ENCODE measurements at places on chromosomes 4 and X.

DNA sequence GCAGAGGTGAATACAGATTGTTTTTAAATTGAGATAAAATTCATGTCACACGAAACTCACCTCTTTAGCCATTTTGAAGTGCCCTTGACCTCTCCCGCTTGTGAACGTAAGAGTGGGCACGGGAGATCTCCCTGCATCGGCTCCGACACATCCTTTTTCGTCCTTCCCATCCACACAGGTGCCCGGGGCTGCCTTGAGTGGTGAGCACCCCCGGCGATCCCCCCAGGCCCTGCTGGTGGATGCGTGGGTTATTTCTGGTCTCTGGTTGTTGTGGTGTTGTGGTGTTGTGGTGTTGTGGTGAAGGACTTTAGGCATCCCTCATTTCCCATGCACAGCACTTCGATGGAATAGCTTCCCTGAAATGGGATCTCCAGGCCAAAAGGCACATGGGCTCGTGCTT, 46.1 kb downstream of the PSAPL1 start:
- DNase-seq, result no peak

DNA sequence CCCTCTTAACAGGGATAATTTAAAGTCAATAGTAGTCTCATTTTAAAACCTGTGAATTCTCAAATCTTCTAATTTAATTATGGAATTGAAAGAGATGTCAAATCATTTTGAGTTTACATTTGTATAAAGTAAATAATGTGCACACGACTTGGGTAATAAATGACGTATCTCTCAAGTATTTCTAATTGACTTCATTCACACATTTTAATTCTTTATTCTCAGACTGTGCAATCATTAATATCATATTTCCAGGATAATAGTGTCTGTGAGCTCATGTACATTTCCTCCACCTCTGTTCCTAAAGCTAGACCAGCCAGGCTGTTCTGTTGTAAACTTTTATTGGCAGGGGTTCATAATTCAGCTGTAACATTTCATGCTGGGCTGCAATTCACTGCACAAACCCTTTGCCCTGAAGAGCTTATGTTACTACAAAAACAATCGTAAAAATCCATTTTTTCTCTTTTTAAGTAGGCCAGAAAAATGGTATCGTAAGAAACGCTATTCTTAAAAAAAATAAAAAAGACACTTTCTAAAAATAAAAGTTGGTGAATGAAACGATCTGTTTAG, 1103.1 kb upstream of the TENM3 start:
- no peak for DNase-seq

DNA sequence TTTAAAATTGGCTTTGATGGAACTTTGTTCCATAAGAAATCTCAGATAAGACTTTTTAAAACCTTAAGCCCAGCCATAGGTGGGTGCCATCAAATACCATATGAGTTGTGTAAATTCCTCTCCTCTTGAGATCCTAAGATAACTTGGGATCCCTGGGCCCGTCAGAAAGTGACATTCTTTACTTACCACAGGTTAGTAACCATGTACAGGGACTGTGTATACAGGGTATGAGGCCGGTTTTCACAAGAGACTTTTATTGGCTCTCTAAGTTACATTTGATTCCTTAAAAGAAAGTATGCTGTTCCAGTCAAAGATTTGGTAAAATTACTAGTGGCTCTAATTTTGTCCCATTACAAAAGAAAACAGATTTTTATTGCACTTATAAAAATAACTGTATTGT, 110.1 kb downstream of the APOOL start:
- DNase-seq, result no peak

DNA sequence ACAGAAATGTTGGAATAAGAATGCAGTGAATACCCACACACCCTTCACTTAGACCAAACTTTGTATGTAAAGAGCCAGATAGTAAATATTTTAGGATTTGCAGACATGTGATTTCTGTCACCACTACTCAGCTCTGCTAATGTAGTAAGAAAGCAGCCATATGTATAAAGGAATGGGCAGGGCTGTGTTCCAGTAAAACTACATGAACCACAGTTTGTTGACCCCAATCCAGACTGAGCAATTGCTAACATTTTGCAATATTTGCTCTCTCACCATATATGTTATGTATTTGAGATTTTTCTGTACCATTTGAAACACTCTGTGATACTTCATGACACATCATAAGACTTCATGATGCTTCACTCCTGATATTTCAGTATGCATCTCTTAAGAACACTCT, 32.0 kb upstream of the TBC1D1 start:
- DNase-seq, result no peak

GRCh38 chrX:6228720-6229119, at the start of gene NLGN4X:
NLGN4X (minus strand) TSS chrX:6228867; CDS start chrX:6151466, 77,401 bp downstream.
- no peak for DNase-seq

GRCh38 chr4:150079081-150079581, 886 bp downstream of the DCLK2 start:
- DNase-seq, result peak; percentile 23

DNA sequence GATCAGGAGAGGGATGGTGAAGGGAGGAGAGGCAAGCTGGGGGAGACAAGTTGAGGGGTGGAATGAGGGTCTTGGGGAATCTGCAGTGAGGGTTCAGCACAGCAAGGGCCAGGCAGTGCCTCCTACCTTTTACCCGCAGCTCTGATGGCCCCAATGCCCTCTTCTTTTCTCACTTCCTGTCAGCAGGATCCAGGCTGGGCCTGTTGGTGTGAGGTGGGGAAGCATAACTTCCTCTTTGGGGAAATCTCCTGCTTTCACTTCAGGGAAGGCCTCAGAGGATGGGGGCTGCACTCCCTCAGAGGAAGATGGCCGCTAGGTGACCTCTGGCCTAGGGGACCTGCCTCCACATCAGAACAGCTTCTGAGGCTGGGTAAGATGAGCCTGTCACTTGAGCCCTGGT, 36.5 kb downstream of the EFNB1 start:
- DNase-seq, result no peak

GRCh38 chr4:139267301-139267700, 12.7 kb downstream of the MGARP start:
- no peak for DNase-seq

- no peak for DNase-seq
Measured at GRCh38 chr4:26269038-26269437, 51.8 kb upstream of the RBPJ start.
